ENCODE measurements at places on chromosomes 1 and 21. TPM values are rescaled to one million over a fixed set of nuclear protein-coding genes. Genes with fewer than 3 reads are reported as not detected.

DNA sequence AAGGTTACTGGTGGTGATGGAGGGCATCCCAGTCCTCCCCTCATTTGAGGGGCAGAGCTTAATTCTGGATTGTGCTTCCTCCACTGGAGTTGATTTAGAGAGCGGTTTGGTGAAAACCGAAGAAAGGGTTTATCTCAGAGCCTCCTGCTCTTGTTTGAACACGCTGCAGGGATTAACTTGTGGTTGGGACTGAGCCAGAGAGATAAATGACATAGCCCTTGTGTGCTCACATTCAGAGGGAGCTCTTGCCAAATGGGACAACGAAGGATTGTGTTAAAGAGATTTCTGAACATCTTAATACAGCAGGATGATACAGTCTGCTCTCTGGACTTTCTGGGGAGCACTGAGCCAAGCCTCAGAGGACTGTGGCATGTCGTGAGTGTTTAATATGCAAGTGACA, 308.2 kb downstream of the DISC1 start:
- DNase-seq: no peak

GRCh38 chr1:86733340-86733739, 29.0 kb downstream of the SH3GLB1 start:
- DNase-seq: no peak

CSMD2 gene
- 0.10 TPM for total RNA-seq

DNA sequence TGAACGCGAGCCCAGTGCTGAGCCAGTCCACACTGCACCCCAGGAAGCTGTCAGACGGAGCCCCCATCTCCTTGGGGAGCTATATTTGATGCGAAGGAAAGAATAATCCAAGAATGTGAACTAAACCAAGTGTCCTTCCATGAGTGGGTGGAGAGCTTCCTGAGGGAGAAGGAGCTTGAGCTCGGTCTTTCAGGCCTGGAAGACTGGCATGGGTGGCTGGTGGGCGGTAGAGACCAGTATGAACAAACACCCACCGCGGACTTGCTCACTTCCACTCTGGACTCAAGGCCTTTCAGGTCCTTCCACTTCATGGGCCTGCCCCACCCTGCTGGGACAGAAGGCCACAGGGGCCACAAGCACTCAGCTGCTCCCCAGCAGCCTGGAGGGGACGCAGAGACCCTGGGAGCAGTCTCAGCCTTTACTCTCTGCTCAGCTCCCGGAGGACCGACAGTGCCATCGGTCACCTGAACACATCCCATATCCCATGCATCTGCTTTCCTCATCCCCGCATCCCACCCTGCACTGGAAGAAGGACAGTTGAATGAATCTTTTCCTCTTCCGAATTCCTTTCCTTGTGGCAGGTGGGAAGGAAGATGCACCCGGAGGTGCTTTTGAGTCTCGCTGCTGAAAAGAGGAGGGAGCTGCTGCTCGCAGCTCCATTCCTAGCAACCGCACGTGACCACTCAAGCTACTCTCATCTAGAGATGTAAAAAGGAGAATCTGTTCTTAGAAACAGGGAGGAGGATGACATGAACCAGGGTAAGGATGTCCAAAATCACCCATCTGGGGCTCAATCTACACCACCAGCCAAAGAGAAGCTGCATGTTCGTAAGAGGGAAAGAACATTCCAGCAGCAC, 92.3 kb downstream of the PGBD5 start:
- no peak for DNase-seq

GRCh38 chr1:161921990-161922389, 101.7 kb downstream of the OLFML2B start:
- DNase-seq: no peak

- DNase-seq: no peak
Observed at GRCh38 chr1:156668801-156669637, 8.2 kb downstream of the NES start.

DNA sequence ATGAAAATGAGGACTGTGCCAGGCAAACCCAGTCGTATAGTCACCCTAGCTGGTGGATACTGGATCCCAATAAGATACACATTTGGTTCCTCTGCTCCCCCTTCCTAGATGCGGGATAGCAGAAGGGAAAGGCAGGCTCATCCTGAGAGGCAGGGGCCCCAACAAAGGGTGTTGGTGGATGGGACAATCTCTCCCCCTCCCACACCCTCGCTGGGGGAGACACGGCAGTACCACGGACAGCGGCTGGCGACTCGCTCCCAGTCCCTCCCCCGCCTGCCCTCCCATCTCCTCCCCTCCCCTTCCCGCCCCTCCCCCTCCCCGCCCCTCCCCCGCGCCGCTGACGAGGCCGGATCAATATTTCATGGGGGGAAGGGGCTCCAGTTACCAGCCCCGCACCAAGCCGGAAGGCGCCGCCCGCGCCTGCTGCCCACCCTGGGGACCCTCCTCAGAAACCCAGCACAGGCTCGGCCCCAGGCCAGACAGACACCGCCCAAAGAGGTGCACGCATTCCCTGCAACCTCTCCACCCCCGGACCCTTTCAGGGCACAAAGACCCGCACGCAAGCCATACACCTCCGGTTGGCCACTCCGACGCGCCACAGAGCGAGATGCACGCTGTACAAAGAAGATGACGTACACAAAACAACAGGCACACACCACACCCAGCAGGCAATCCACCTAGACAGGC, 11.5 kb downstream of the RIMS3 start:
- no peak for DNase-seq

DNA sequence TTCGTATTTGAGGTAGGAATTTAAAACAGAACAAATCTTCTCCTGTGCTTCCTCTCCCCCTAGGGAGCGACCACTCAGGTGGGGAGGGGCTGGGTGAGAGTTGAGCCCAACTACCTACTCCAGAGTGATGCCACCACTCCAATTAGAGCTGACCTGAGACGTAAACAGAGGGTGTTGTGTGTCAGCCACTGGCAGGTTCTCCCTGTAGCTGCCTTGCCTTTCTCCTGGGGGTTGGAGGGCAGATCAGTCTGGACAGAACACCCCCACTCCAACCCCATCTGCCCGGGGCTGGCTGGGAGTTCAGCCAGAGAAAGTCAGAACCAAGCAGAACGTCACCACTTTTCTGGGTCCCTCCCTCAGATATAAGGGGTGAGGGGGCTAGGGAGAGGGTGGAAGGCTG, 2.0 kb downstream of the HPDL start:
- no peak for DNase-seq

DNA sequence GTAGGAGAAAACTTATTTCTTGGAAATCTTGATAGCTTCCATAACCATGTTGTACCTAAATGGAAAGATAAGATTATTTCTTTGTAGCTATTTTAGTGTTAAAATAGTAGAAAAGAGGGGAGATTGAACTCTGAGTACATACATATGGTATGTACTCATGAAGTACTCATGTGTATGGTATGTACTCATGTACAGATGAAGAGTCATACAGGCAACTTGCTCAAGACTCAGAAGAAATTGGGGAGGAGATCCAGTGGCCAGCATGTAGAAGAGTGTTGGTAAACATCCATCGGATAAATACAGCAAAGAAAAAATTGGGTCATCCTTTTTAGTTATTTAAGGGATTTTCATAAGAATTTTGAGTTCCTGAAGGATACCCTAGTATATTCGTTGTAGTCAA, 29.0 kb downstream of the MDM4 start:
- no peak for DNase-seq

DNA sequence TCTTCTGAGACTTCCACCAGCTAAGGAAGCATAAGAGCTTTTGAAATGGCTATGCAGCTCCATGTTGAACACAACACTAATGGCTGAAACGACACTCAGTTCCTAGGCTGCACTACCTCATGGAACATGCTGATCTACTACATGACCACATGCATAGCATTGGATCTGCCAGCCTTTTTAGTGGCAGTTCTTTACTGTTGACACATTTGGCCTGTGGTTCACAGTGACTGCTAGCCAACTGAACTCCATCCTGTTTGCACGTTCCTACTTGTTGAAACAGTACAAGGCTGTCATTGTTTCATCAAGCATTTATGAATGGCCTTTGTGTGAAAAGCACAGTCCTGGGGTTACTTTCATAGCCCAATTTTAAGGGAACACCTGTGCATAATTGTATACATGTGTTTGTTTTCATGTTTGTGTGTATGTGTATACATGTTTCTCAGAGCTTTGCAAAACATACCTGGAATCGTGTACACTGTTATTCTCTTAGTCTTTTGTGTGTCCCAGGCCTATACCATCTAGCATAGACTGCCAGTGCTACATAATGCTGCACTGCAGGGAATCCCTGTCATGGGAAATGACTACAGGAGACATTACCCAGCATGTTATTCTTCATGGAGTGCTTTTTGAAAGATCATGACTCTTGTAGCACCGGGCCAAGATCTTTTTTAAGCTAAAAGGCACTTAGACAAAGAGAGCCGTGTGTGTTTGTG, 179.6 kb upstream of the ESRRG start:
- DNase-seq: no peak

DNA sequence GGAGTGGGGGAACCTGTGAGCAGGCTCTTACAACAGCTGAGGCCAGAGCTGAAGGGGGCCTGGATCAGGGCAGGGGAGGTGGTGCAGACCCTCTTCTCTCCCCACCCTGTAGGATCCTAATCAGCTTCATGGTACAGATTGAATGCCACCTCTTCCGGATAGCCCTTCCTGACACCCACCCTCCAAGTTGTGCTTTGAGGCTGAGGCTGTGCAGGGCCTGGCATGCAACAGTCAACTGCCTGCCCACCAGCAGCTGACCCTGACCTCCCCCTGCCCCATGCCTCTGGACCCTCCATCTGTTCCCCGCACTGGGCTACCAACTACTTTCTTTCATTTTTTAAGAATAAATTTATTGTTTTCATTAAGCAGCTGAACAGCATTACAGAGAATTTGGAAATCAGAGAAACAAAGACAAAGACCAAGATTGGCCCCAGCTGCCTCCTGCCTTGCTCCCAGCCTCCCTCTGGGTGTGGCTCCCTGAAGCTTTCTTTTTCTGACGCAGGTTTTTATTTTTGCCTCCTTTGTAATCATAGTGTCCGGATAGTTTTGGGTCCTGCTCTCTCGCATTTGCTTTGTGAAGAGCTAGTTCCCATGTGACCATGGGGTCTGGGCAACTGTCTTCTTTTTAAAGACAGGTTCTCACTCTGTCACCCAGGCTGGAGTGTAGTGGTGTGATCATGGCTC, 12.8 kb downstream of the ZNF362 start:
- DNase-seq: no peak

DNA sequence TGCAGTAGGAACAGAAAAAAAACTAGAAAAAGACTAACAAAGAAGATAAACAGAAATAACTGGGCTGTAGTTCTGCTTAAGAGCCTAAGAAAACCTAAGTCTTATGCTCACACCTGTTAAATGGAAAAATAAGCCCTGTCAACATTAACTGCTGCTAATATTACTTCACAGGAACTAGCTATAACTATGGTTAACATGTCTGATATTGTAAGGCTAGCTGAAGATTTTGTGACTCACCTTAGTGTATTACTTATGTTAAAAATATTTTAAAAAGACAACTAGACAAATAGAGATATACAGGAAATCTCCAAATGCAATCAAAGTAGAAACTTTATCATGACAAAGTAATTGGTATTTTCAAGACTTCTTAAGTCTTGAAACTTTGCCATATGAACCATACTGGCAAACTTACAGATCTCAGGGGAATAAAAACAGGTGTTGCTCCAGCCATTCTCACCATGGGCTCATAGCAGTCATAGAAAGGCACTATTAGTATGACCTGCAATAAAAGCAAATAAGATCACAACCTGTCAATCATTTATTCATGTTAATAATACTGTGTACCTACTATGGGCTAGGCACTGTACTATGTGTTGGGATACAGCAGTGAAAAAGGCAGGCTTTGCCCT, 30.7 kb downstream of the KYAT3 start:
- DNase-seq: no peak

DNA sequence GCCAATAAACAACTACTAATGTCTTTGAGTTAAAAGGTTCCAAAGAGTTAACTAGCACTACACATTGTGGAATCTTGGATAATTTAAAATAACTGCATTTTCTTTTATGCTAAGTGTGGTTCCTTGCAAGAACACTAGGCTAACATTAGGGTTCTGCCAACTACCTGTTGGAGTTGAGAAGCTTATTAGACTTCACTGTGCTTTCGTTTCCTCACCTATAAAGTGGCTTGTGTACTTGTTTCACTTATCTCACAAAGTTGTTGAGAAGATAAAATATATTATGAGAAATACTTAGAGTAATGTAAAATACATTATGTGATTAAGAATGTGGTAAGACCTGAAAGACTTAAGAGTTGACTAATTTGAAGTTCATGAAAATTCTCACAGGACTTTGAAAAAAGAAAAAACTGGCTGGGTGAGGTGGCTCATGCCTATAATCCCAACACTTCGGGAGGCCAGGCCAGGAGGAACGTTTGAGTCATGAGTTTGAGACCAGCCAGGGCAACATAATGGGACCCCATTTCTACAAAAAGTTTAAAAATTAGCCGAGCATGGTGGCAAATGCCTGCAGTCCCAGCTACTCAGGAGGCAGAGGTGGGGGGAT, 5.6 kb upstream of the RRAGC start:
- DNase-seq: no peak

GRCh38 chr1:92992877-92993276, 31.6 kb upstream of the DIPK1A start:
- DNase-seq: no peak

DNA sequence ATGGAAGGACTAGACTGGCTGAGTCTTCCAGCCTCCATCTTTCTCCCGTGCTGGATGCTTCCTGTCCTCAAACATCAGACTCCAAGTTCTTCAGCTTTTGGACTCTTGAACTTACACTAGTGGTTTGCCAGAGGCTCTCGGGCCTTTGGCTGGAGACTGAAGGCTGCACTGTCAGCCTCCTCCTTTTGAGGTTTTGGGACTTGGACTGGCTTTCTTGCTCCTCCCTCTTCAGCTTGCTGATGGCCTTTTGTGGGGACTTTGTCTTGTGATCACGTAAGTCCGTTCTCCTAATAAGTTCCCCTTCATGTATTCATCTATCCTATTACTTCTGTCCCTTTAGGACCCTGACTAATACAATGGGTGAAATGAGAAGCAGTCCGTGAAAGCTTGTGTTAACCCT, 196.4 kb downstream of the KAZN start:
- no peak for DNase-seq

MAP1LC3C gene
- 1.6 TPM for total RNA-seq

DR1 gene
- 47.4 TPM for total RNA-seq

RASSF5 gene
- total RNA-seq: 16.4 TPM

GPR161 gene
- 2.4 TPM for total RNA-seq

DNA sequence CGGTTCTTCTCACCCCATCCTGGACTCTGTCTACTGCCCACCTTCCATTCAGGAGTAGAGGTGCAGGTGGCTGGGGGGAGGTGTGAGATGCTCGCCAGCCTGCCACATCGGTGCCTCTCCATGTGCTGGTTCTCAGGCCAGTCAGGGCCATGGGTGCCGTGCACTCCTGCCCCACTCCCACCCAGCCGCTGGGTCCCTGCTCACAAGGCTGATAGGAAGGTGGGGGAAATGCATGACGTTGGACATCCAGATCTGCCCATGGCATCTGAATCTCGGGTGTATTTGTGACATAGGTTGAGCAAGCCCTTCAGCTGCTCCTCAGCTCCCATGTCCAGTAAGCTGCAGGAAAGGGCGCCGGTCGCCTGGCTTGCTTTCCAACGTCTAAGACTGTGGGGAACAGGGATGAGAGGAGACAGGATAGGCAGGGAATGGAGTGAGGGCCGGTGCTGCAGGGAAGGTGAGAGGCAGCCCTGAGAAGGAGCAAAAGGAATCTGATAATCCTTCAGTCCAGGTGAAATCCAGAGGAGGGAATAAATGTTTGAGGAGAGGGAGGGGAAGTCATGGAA, 11.8 kb downstream of the S100A7A start:
- no peak for DNase-seq

GRCh38 chr1:54007613-54008012, 10.4 kb downstream of the LDLRAD1 start:
- no peak for DNase-seq

- DNase-seq: no peak
Observed at GRCh38 chr1:56795870-56796269, 23.3 kb downstream of the FYB2 start.

All from thyroid gland (tissue), 4 donors.